Hepatocyte (in vitro differentiated cells): ENCODE measurements at places on chromosomes 11 and 22. TPM values are rescaled to one million over a fixed set of nuclear protein-coding genes. Genes with fewer than 3 reads are reported as not detected.
A peak's percentile ranks its signal among the peaks of the same experiment; 100 is the strongest.

DNA sequence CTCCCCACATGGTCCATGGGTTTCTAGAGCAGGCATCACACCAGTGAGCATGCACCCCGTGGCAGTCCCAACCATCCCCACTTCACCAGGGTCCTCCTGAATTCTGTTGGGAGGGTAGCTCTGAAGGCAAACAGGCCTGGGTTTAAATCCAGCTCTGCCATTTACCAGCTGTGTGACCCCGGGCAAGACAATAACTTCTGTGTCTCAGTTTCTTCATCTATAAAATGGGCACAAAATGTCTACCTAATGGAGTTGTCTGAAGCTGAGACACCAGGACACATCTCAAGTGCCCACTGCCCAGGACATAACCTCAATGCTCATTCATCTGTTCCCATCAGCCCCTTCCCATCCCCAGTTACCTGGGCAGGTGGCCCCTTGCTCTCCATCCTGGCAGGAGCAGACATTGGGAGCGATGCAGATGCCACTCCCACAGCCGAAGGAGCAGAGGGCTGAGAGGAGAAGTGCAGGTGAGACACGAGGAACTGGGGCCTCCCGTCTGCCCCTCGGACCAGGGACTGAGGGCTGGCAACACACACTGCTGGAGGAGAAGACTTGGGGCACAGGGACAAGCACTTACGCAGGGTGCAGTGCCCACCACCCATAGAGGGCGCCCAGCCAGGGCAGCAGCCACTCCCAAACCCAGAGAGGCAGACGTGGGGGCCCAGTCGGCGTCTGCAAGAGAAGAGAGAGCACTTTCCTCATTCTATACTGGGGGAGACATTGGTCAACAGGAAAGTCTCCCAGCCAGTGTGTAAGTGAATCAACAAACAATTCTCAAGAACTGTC, 4.0 kb downstream of the VWCE start:
- no peaks in the 10 kb centered on the region for H3K27me3 ChIP-seq
- no peaks in the 10 kb centered on the region for H3K36me3 ChIP-seq
- no peak overlapping the region for H3K4me3 ChIP-seq
- H3K4me1 ChIP-seq = peaks cover 14% of the 10 kb centered on the region
- DNase-seq = no peak
- no peak overlapping the region for H3K27ac ChIP-seq

OR52N2 gene
- polyA plus RNA-seq = not detected in 2 replicates

DNA sequence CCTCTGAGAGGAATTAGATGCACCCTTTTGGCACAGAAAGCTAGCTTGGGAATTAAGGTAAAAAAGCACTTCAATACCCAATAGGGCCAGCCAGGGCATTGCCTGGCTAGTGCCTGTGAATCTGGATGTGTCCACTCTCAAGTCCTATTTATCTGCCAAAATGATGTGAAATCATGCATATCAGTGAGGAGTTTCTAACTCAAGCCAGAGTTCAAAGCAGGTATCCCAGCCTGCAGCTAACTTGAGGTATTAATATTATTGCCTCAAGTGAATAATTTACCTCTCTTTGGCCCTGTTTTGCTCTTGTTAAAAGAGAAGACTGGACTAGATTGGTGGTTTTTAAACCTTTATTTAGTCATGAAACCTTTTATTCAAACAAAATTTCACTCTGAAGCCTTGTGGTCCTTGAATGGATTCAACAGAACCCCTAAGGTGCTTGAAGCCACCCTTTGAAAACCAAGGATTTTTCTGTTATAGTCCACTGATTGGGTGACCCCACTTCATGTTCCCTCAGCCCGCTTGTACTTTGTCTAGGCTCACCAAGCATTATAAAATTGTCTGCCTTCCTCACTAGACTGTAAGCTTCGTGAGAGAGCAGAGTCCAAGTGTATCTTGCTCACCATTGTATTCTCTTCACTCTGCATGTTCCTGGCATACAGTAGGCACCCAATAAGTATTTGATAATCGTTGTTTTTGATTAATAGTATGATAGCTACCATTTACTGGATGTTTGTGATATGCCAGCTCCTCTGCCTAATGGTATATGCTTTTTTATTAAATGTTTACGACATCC, 4.5 kb downstream of the RNF121 start:
- H3K27me3 ChIP-seq = no peaks in the 10 kb centered on the region
- DNase-seq = no peak
- no peaks in the 10 kb centered on the region for H3K36me3 ChIP-seq
- no peak overlapping the region for H3K27ac ChIP-seq

DNA sequence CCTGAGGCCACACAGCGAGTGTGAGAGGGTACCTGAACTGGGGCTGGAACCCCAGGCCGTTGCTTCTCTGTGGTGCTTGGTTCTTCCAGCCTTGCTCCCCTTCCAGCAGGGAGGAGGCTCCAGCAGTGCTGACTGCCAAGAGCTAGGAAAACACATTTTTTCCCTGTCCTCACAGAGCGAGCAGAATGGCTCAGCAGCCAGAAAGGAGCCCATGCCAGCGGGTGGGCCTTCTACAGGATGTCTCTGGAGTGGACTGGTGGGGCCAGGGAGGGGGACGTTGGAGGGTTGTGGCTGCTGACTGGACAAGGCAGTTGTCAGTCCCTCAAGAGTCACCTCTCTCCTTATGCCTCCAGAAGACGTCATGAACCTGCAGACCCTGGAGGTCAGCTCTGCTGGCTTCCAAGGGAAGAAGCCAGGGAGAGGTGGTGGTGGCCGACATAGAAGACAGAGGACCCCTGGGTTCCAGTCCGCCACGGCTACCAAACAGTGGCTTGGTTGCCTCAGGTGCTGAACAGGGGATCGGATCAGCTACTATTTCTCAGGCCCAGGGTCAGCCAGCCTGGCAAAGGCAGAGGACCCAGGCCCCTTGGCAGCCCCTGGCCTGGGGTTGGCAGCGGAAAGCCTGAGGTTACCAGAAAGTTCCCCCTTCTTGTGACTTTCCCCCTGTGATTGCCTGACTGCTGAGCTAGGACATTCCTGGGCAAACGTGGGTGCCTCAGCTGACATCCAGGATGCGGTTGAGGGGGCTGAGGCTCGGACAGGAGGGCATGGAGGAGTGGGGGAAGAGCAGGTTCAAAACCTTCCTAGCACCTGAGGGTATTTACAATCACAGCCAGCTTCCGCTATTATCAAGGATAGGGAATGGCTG, 3.7 kb downstream of the MAFF start:
- no peak overlapping the region for H3K4me3 ChIP-seq
- no peaks in the 10 kb centered on the region for H3K4me1 ChIP-seq
- no peaks in the 10 kb centered on the region for H3K27me3 ChIP-seq
- peak overlapping the region; percentile 44 for H3K27ac ChIP-seq

PLEKHB1 gene
- polyA plus RNA-seq = 14.3 and 14.8 TPM in 2 replicates

GRCh38 chr11:20022363-20023081, 137.8 kb downstream of the DBX1 start:
- DNase-seq = no peak
- no peaks in the 10 kb centered on the region for H3K27me3 ChIP-seq
- H3K4me1 ChIP-seq = peaks cover 69% of the 10 kb centered on the region
- H3K36me3 ChIP-seq = no peaks in the 10 kb centered on the region
- no peak overlapping the region for H3K4me3 ChIP-seq
- peak overlapping the region; percentile 67 for H3K27ac ChIP-seq

GRCh38 chr11:106463796-106464201, 386.3 kb downstream of the AASDHPPT start:
- no peak for DNase-seq
- no peaks in the 10 kb centered on the region for H3K36me3 ChIP-seq
- H3K27me3 ChIP-seq = no peaks in the 10 kb centered on the region
- H3K4me3 ChIP-seq = no peak overlapping the region
- H3K4me1 ChIP-seq = peaks cover 52% of the 10 kb centered on the region
- H3K27ac ChIP-seq = peak overlapping the region; percentile 53
